Retina (tissue), 1 donor: ENCODE measurements at places on chromosomes 7 and 10.
A peak's percentile ranks its signal among the peaks of the same experiment; 100 is the strongest.

GRCh38 chr7:151310578-151310977 lies 31.0 kb upstream of the NUB1 start:
- DNase-seq: no peak

- DNase-seq: no peak
Measured at GRCh38 chr7:105849122-105849855, 27.1 kb downstream of the ATXN7L1 start.

DNA sequence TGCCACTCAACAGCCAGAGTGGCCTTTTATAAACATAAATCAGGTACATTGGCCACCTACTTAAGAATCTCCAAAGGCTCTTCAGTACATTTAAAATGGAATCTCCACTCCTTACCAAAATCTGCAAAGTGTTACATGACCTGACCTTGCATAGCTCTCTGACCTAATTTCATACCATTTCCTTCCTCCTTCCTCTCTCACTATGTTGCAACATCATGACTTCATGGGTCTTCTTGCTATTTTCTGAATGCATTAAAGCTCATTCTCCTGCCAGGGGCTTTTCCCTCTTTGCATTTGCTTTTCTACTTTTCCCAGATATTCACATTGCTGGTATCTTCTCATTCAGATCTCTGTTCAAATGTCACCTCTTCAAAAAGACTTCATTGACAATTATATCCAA lies 22.1 kb upstream of the PPP1R17 start:
- no peak for DNase-seq

DNA sequence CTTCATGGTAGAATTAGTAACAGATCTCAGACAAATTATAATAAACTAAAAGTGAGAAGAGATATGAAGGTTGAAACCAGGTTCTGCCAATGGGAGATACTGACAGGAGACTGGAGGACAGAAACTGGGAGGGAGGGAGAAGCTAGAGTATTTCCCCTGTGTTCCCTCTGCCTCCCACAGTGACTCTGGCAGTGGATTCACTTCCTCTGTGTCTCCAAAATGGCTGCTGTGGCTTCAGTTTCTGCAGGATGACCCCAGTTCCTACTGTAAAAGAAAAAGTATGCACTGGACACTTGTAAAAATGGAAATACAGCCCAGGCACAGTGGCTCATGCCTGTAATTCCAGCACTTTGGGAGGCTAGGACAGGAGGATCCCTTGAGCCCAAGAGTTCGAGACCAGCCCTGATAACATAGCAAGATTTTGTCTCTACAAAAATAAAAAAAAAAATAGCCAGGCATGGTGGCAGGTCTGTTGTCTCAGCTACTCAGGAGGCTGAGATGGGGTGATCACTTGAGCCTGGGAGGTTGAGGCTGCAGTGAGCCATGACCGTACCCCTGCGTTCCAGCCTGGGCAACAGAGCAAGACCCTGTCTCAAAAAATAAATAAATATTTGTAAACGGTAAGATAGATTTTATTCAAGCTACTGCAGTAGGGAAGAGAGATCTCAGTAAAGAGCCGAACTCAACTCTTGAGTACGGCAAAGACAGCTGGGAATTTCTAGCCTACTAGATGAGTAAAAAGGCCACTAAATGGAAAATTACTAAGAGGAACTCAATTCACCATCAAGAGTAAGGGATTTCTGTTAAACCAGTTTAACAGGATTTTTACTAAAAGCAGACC lies 156.6 kb upstream of the TRIM24 start:
- DNase-seq: no peak

GRCh38 chr7:90726120-90726519 lies 130.0 kb downstream of the CDK14 start:
- no peak for DNase-seq

- no peak for DNase-seq
Measured at GRCh38 chr7:74332373-74333176, 43.4 kb downstream of the CLIP2 start.

DNA sequence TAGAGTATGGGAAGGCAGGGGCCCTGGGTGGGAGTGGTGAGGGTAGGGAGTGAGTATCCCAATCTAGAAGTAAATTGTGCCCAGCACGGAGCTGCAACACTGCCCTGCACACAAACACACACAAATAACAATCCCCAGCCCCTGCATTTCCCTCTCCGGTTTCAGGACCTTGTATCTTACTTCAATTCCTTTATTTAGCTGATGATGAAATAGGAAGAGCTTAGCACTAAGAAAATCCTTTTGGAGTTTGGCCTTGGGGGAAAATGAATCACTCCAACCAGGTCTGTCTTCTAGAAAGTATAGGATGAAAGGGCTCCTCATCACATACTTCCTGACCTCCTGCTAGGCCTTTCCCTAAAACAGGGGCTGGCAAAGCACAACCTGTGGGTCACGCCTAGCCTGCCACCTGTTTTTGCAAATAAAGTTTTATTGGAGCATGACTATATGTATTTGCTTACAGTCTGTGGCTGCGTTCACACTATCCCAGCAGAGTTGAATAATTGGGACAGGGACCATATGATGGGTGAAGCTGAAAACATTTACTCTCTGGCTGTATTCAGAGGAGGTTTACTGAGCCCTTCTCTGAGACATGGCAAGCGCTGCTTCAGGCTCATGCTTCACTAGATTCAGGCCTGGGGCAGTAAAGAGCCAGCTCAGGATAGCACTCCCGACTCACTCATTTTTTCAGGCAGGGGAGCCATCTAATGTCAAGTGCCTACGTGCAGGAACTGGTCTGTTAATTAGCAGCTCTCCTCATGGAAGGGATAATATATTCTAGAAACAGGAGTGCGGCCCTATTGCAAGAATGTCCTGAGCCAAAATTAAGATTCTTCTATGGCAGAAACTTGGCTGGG lies 111.0 kb downstream of the EGFR start:
- peak; percentile 62 for DNase-seq

GRCh38 chr7:100477871-100478267 lies 1.1 kb downstream of the TSC22D4 start:
- no peak for DNase-seq

- DNase-seq: no peak
Measured at GRCh38 chr7:94507462-94507861, 2.1 kb upstream of the CASD1 start.

GRCh38 chr7:18786196-18786727 lies 290.7 kb downstream of the HDAC9 start:
- no peak for DNase-seq

DNA sequence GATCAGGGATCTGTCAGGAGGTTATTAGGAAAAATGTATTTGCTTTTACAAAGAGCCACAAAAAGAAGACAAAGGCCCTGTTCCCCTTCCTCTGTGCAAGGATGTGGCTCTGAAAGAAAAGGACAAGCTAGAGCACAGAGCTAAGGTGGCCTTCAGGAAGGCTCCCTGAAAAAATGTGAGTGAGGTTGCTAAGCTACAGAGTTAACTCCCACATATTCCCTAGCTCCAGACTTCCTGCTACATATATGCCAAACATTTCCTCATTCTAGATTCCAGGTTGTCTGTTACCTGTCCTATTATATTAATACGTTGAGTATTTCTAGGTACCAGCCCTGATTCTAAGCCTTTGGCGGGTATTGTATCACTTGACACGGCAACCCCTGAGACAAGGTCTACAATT lies 369.0 kb downstream of the PARD3 start:
- no peak for DNase-seq

DNA sequence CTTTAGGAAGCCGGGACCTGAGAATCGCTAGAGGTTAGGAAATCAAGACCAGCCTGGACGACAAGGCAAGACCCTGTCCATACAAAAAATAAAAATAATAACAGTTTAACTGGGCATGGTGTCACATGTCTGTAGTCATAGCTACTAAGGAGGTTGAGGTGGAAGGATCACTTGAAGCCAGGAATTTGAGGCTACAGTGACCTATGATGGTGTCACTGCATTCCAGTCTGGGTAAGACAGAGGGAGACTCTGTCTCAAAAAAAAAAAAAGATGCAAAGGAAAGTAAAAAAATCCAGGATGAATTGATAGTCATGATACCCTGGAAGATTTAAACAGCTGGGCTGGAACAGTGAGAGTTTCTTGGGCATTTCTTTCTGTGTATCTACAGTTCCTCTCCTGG lies 463.2 kb downstream of the GALNT17 start:
- no peak for DNase-seq

GRCh38 chr10:64732372-64732957 lies 1211.3 kb downstream of the REEP3 start:
- DNase-seq: no peak

DNA sequence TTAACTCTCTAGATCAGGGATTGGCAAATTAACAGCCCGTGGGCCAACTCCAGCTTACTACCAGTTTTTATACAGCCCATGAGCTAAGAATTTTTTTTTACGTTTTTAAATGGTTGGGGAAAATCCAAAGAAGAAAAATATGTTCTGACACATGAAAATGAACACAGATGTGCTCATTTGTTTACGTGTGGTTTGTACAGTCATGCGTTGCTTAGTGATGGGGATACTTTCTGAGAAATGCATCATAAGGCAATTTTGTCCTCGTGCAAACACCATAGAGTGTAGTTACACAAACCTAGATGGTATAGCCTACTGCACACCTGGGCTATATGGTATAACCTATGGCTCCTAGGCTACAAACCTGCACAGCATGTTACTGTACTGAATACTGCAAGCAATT lies 8.3 kb upstream of the SMKR1 start:
- no peak for DNase-seq

- DNase-seq: no peak
Measured at GRCh38 chr10:118107541-118107940, 60.8 kb upstream of the RAB11FIP2 start.

GRCh38 chr10:93081318-93081717 lies 7.6 kb downstream of the CYP26A1 start:
- no peak for DNase-seq

GRCh38 chr7:24251568-24251967 lies 32.4 kb upstream of the NPY start:
- DNase-seq: no peak

GRCh38 chr7:134454277-134454676 lies 4.6 kb downstream of the AKR1B1 start:
- DNase-seq: no peak

- DNase-seq: no peak
Measured at GRCh38 chr7:13293264-13294002, 606.0 kb downstream of the ARL4A start.

GRCh38 chr7:45884136-45884535 lies 4.2 kb upstream of the IGFBP1 start:
- no peak for DNase-seq

- DNase-seq: no peak
Measured at GRCh38 chr7:44367475-44368043, 42.2 kb upstream of the CAMK2B start.

DNA sequence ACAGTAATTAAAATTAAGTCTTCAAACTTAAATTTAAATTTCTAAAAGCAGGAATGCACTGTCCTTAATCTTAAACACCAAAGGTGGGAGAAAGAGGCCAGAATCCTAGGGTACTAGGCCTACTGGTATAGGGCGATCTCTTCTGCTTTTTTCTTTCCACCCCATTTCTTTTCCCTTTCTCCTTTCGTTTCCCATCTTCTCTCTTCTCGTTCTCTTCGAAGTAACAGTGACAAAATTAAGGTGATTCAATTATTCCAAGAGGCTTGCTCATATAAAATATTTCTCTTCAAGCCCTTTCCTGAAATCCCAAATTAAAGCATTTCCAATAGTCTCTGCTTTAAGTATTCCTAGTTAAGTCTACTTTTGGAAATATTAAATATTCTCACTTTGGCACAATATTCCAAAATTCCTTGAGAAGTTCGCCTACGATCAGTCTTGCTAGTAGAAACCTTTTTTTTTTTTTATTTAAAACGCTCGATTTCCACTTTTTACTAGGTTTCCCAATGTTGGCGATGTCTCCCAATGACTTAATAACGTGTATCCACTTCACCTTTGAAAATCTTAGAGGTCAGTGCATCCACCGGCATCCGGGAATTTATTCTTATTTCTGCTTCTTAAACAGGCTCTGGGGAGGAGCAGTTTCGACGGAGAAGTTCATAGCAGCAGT lies 765 bp upstream of the LCOR start:
- peak; percentile 47 for DNase-seq

DNA sequence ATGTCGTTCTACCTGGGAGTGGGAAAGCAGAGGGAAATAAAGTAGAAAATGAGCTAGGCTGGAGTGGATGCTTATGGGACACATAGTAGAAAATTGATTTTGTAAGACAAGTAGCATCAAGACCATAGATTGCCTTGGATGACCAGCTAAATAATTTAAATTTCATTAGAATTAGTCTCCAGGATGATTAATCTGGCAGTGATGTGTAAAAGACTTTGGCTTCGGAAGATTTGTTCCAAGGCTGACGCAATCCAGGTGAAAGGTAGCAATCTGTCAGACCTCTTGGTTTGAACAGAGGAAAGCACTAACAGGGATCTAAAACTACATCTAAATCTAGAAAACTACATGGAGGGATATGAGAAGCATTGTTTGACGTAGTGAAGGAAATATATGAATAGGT lies 236.5 kb downstream of the ARL4A start:
- DNase-seq: no peak

GRCh38 chr10:132078746-132079345 lies 13.1 kb downstream of the JAKMIP3 start:
- DNase-seq: no peak

- DNase-seq: no peak
Measured at GRCh38 chr10:113151190-113151666, 201.2 kb downstream of the TCF7L2 start.

GRCh38 chr10:49761789-49762565 lies at the start of gene OGDHL:
OGDHL (minus strand) TSS chr10:49762323; CDS start chr10:49758592, 3,731 bp downstream.
- peak; percentile 86 for DNase-seq

DNA sequence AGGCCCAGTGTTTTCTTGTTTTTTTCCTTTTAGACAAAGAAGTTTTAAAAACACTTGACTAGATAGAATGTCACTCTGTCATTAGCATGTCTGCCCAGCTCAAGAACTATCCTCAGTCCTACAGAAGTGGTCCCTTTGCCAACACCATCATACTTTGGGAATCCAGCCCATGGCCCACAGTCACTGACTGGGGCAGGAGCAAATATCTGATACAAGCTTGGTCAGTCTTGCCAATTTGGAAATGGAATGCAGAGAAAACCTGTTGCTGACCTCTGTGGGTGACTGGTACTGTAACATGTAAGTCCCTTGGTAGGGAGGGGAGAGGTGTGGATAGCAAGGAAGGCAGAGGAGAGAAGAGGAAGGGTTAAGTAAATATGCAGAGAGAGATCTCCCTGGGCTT lies 47.8 kb downstream of the IPMK start:
- DNase-seq: no peak

- DNase-seq: peak; percentile 60
Measured at GRCh38 chr10:80462981-80463741, 9.1 kb downstream of the TSPAN14 start.

DNA sequence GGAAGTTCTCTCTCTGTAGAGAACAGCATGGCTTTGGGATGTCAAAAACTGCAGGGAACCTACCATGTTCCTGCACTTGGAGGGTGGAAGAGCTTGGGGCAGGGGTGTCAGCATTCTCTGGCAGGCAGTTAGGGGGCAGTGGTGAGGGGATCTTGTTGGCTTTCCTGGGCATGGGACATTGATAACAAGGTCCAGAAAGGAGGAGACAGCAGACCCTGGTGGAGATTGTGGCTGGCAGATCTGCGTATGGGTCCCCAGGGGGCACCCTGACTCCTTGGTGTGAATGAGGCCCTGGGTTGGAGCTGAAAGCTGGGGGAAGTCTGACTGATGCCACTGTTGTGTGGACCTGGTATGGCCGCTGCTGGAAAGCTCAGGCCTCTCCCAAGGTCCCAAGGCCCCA lies 22.9 kb upstream of the CAMK2B start:
- no peak for DNase-seq
